ENCODE measurements at places on chromosomes 6 and 20.

DNA sequence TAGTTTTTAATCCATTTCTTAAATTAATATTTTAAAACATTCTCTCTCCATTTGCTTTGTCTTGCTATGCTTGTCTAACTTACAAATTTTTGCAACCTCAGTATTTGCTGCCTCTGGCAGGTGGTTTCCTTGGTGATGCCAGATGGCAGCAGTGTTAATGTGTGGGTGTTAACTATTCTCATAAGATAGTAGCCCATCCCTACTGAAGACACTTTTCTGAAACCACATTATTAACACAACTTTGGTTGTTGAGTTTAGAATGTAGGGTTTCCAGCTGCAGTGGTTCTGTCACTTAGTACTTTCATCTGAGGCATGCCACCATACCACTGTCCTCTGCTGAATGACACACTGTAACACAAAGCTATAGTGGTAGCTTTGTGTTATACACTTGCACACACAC, 75.1 kb downstream of the MYO6 start:
- DNase-seq, result no peak

GRCh38 chr6:51429017-51429712, 610.5 kb downstream of the TFAP2B start:
- no peak for DNase-seq

DNA sequence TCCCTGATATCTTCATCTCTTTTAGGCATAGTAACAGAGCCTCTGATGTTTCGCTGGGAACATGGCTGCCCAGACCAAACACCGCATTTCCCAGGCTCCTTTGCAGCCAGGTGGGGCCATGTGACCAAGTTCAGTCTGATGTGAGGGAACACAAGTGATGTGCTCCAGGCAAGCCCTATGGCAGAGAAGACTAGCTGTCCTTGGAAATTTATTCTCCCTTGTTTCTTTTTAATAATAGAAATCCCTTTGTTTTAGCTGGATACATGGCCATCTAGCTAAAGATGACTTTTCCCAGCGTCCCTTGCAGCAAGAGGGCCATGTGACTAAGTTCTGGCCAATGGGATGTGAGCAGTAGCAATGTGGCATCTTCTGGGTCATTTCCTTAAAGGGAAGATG, 30.8 kb downstream of the SLC2A10 start:
- DNase-seq, result no peak

- no peak for DNase-seq
Observed at GRCh38 chr6:25250878-25251277, 28.3 kb upstream of the CARMIL1 start.

GRCh38 chr6:46538800-46539480, 47.7 kb upstream of the RCAN2 start:
- no peak for DNase-seq

DNA sequence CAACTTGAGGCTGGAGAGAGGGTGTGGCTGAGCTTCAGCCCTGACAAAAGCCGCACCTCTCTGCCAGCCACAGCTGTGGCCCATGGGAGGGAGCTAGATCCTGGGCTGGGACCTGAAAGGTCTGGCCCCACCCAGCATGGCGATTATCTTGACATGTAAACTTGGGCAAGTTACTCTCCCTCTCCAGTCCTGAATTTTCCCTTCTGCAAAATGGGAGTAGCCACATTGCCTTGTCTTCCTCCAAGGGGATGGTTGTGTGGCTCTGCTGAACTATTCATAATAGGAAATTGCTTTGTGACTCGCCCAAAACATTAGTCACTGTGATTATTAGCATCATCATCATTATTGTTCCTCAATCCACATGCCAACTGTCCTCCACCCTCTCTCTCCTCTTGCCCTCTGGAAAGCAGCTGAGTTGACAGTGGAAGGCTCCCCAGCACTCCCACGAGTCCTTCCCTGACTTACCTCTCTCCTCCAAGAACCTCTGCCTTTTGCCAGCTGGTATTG, 23.0 kb upstream of the RBPJL start:
- DNase-seq, result peak; percentile 9

Measured in AG08395 (cell line).